ENCODE measurements at places on chromosomes 12 and 14.

DNA sequence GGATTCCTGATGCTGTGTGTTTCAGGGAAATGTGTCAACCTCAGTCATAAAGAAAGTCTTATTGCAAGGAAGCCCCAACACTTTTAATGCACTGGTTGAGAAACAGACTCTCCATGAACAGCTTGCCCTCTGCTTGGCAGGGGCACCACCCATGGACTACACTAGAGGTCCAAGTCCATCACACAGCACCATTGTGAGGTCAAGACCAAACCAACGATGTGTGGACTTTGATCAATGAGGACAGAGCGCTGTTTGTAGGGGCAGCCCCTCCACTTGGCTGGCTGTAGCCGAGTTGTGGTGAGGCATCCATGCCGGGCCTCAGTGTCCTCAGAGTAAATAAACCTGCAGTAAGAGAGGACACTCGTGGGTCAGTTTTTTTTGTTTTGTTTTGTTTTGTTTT lies 29.8 kb downstream of the ZFYVE21 start:
- no peak for DNase-seq

- no peak for DNase-seq
Observed at GRCh38 chr12:26177283-26177682, 18.1 kb upstream of the SSPN start.

DNA sequence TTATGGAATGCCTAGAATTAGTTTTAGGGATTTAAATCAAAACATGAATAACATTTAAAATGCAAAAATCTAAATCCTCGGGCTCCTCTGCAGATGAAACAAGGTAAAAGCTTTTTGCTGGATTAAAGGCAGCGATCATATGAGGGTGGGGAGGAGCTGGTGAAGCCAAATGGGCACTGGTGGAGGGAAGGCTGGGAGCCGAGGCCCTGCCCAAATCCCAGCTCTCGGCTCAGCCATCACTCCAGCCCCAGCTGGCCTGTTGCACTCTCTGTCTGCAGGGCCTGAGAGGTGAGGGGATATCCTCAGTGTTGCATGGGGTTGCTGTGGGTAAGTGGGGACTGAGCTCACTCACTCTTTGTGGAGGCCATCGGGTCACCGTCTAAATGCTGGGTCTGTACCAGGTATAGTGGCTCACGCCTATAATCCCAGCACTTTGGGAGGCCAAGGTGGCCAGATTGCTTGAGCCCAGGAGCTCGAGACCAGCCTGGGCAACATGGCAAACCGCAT lies 28.6 kb downstream of the CALM1 start:
- no peak for DNase-seq

DNA sequence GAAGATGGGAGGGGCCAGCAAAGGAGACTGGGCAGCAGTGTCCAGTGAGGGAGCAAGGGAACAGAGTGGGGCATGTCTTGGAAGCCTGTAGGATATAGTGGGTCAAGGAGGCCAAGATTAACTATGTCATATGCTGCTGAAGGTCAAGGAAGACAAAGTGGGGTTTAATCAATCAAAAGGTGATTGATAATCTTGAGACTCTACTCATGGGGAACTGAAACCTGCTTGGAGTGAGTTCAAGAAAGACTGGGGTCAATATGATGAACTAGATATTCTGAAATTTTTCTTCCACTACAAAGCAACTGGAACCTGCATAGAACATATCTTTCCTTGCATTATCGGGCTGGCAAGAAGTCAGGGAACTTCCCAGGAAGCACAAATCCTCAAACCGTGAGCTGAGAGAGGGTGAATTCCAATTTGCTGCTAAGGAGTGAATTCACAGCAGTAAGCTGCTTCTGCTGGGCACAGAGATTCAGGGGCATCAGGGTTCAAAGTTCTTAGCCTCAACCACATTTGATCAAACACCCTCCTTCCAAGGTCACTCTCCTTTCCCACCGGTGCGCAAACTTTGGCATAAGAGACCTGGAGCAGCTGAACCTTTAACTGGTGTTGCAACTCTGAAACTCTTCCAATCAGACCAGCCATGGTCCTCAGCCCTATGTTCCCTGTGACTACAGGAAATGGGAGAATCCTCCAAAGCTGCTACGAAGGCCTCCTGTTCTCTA lies 40.3 kb upstream of the DCD start:
- no peak for DNase-seq

GRCh38 chr12:86683568-86684304 lies 427.5 kb upstream of the MGAT4C start:
- no peak for DNase-seq

DNA sequence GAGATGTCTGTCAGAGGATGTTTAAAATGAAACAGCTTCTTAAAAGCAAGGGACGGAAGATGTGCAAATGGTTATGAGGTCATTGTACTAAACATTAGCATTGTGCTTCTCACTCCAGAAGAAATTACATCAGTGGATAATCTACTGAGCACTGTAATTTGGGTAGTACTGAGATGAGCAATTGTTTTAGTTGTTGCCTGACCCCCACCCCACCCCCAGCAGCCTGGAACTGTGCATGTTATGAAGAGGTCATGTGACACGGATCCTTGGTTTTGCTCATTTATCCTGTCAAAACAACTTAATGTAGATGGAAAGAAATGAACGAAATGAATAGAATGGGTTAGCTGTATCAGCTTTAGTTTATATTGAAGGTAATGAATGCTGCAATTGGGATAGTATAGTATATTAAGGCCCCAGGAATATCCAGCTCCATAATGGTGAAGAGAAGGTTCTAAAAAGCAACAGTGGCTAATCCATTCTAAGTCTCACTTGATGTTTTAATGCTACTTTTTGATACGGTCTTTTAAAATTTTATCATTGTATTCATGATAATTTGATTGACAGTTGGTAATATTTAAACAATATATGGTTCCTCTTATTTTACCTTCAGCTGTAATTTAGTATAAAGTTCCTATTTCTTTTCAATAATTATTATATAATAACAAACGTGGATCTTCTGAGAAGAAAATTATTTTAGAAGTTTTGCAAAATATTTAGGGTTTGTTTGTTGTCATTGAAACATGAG lies 58.5 kb downstream of the WNK1 start:
- DNase-seq = no peak

DNA sequence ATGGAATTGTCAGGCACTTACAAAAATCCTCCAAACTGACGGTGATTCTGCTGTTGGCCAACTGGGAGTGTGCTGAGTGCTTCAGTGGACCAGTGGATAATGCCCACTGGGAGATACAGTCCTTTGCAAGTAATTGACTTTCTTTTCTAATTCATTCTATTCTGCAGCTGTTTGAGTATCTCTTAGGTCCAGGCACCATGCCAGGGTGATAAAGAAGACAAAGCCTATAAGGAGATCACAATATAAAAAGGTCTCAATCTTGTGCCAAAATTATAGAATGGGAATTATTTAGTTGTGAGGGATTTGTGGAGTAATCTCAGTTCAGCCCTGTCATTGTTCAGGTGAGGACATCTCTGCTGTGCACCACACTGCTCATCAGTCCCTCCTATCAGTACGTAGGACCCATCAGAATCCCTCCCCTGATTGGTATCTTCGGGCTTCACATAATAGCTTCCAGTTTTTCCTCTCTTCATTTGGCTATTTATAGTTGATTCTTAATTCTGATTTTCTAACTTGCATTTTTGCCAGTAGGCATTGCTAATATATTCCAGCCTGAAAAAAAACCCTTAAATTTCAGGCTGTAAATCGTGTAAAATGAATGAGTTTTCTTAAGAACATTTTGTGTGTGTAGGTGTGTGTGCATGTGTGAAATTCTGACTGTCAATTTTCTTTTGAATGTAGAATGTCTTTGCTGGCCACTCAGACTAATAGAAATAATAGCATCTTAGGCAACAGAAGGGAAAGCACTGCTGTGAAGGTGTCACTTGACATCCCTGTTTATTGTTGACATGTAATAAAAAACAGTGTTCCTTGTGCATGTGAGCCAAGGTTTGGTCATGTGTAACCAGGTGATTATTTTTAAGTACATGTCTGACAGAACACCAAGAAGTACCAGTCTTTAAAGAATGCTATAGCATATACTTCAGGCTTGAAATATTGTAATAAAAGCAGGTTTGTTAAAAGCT lies 457.6 kb upstream of the RGS6 start:
- DNase-seq = no peak

DNA sequence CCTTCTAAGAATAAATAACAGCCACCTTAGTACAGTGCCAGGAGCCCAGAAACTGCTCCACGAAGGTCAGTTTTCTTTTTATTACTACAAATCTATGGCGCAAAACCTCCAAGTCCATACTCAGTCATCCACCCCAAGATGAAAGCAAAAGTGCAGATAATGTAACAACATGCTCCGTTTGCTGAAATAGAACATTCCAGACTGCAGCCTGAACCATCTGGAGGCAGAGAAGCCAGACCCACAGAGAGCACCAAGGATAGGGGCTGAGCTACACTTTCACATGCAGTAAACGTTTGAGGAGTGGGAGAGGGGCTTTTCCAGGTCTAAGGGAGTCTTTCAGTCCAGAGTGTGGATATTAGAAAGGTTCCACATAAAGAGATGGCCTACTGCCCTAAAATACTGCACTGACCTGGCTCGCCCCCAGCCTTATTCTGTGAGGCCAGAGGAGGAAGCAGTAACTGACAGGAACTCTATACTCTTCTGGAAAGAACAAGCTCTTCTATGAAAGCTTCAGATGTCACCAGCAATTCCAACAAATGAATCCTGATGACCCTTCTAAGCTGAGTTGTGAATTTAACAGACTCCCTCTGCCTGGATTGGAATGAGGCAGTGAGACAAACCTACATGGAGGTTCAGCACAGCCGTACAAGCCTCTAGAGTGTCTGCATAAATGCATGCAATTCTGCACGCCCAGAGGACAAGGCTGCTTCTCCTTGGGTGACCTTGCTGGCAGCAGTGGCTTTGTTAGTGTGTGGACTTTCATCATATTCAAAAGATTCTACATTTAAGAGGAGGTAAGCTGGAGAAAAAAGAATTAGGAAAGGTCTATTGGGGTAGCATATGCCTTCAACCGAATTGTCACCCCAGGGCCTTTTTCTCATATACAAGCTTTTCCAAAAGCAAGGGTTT lies 153.9 kb upstream of the EGLN3 start:
- DNase-seq = no peak

DNA sequence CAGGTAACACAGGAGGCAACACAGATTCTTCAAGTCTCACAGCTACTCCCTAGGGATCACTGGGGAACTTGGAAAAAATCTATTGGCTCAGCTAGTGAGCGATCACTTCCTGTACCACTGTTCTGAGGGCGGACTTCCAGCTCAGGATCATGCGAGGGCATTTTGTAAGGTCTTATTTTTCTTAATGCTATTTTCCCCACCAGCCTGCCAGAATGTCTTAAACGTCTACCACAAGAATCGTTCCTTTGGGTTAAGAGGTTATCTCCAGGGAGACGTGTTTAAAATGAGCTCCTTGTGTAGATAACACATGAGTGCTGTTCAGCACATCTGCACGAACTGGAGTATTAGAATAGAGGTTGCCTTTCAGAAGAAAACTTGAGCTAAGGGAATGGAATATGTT lies 162.6 kb downstream of the ETNK1 start:
- DNase-seq = no peak

GRCh38 chr12:2959505-2960389 lies 550 bp downstream of the TEAD4 start:
- DNase-seq = no peak

GRCh38 chr12:53005215-53005985 lies 856 bp upstream of the EIF4B start:
- DNase-seq = no peak

DNA sequence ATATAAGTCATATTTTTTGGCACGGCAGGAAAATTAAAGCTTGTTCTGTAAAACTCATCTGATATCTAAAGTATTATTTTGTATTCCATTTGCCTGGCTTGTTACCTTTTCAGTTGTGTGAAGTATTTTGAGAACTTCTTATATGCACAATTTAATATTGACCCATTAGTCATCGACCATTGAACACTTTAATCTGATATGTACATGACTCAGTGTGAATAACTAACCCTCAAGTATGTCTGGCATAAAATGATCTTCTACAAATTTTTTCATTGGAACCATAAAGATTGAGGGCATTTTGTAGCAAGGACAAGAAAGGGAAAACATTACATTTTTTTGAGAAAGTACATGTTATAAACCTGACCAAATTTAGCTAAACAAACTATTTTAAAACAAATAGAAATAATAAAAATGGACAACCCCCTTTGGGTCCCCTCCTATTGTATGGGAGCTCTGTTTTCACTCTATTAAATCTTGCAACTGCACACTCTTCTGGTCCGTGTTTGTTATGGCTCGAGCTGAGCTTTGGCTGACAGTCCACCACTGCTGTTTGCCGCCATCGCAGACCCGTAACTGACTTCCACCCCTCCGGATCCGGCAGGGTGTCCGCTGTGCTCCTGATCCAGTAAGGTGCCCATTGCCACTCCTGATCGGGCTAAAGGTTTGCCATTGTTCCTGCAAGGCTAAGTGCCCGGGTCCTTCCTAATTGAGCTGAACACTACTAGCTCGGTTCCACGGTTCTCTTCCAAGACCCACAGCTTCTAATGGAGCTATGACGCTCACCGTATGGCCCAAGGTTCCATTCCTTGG lies 118.8 kb downstream of the SLC6A15 start:
- DNase-seq = no peak

GRCh38 chr12:104478396-104479122 lies 21.8 kb downstream of the CHST11 start:
- DNase-seq = no peak

DNA sequence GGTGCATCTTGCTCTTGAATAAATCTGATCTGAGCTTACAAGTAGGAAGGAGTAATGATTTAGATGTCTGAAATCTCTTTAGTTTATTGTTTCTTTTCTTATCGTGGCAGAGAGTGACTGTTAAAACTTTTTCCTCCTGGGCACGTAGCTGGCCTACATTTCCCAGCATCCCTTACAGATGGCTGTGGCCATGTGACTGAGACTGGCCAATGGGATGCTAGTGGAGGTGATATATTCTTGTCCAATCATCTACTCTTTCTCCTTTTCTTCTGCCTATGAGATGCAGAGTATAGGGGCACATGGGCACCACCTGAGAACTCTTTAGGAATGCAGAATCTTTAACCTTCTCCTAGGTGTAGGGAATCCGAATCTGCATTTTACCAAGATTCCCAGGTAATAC lies 237.3 kb downstream of the RGS6 start:
- no peak for DNase-seq

DNA sequence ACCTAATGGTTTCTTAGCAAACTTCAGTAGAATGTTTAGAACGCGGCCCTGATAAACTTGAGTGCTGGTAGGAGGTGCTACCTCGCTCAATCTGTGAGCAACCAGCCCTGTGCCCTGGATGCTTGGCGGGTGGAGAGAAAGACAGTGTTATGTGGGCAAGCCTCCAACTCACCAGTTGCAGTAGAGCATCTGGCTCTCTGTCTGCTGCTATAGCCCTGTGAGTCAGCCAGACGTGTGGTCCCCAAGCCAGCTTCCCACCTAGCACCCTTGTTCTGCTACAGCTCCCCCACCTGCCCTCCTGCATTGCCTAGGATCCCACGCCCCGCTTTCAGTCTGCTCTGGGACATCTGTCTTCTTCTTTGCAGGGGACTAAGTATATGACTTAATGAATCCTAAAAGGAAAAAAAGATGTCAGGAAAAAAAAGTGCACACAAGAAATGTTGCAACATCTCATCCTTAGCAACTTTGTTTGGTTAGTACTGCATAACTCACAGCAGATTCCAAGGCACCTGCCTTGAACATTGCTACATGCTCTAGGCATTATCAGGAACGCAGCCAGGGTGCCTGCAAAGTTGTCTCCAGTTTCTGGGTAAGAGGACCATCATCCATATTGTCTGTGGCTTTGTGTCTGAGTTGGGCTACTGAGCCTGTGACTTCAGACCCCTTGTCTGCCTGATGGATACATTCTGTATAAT lies 13.6 kb downstream of the SNRNP35 start:
- no peak for DNase-seq

Data from cortex of kidney (tissue), 1 donor.